B cell (primary cell): ENCODE measurements at places on chromosomes 11 and 22. TPM values are rescaled to one million over a fixed set of nuclear protein-coding genes. Genes with fewer than 3 reads are reported as not detected.

The GAB4 gene
- polyA plus RNA-seq: not detected in 2 replicates

The KCNE3 gene
- 0.35 and 0.85 TPM in 2 replicates for polyA plus RNA-seq

The OR52A1 gene
- polyA plus RNA-seq: not detected in 2 replicates

The LGALS12 gene
- 0.19 and 0.36 TPM in 2 replicates for polyA plus RNA-seq

The DENND6B gene
- 2.8 and 3.6 TPM in 2 replicates for polyA plus RNA-seq

The FBLN1 gene
- polyA plus RNA-seq: not detected in 2 replicates

The PIK3C2A gene
- 7.0 and 8.8 TPM in 2 replicates for polyA plus RNA-seq

The HTR3B gene
- not detected in 2 replicates for polyA plus RNA-seq

The PIWIL4 gene
- 0.94 and 1.4 TPM in 2 replicates for polyA plus RNA-seq

The C11orf65 gene
- polyA plus RNA-seq: 0.25 and 0.40 TPM in 2 replicates

The CYP2D6 gene
- 3.1 and 7.4 TPM in 2 replicates for polyA plus RNA-seq

The PRSS23 gene
- polyA plus RNA-seq: 0.03 TPM in 2 replicates

The SLC5A1 gene
- not detected in 2 replicates for polyA plus RNA-seq

The LRRC56 gene
- polyA plus RNA-seq: 6.6 and 11.8 TPM in 2 replicates

The DRG1 gene
- polyA plus RNA-seq: 26.6 and 33.9 TPM in 2 replicates

The DNAJB7 gene
- not detected in 2 replicates for polyA plus RNA-seq

The FAM180B gene
- polyA plus RNA-seq: 0.06 TPM in 1 of 2 replicates, not detected in the other

The TYR gene
- polyA plus RNA-seq: not detected in 2 replicates

The APOL4 gene
- polyA plus RNA-seq: 0.03 and 1.0 TPM in 2 replicates

The OPCML gene
- polyA plus RNA-seq: not detected in 2 replicates

The CDKN1C gene
- 0.58 and 1.1 TPM in 2 replicates for polyA plus RNA-seq

The MUC2 gene
- polyA plus RNA-seq: not detected in 2 replicates

The TSSK2 gene
- polyA plus RNA-seq: 0.15 and 0.17 TPM in 2 replicates

The SLC35E4 gene
- polyA plus RNA-seq: 0.39 and 0.43 TPM in 2 replicates

The KRTAP5-9 gene
- 0.69 and 0.95 TPM in 2 replicates for polyA plus RNA-seq

The SMTNL1 gene
- polyA plus RNA-seq: not detected in 2 replicates

The APOBEC3B gene
- polyA plus RNA-seq: 1.5 and 2.4 TPM in 2 replicates

The LTO1 gene
- 44.4 and 49.8 TPM in 2 replicates for polyA plus RNA-seq

The RAB6A gene
- polyA plus RNA-seq: 17.2 and 21.6 TPM in 2 replicates

The RCOR2 gene
- polyA plus RNA-seq: not detected in 2 replicates

The CNTF gene
- 1.4 and 3.0 TPM in 2 replicates for polyA plus RNA-seq

The ZNF214 gene
- polyA plus RNA-seq: not detected in 2 replicates

The VPREB1 gene
- 1.2 TPM in 1 of 2 replicates, not detected in the other for polyA plus RNA-seq

The RFPL2 gene
- polyA plus RNA-seq: 0.09 TPM in 1 of 2 replicates, not detected in the other

The H19 gene
- polyA plus RNA-seq: not detected in 2 replicates

The NAV2 gene
- polyA plus RNA-seq: 0.82 and 1.1 TPM in 2 replicates

The FAM111B gene
- polyA plus RNA-seq: 2.5 and 3.6 TPM in 2 replicates

The RPS6KA4 gene
- 30.4 and 32.5 TPM in 2 replicates for polyA plus RNA-seq

The B4GAT1 gene
- polyA plus RNA-seq: 0.87 and 1.4 TPM in 2 replicates

The RAC2 gene
- polyA plus RNA-seq: 621 and 776 TPM in 2 replicates

The C11orf16 gene
- polyA plus RNA-seq: not detected in 2 replicates

The SEPTIN3 gene
- polyA plus RNA-seq: 0.06 and 0.14 TPM in 2 replicates

The UBASH3B gene
- polyA plus RNA-seq: 2.3 and 3.2 TPM in 2 replicates

The SSRP1 gene
- 40.9 and 49.3 TPM in 2 replicates for polyA plus RNA-seq

The OLFML1 gene
- not detected in 2 replicates for polyA plus RNA-seq

The USH1C gene
- polyA plus RNA-seq: not detected in 2 replicates

The OR8G5 gene
- not detected in 2 replicates for polyA plus RNA-seq

The RAB36 gene
- 0.88 and 1.1 TPM in 2 replicates for polyA plus RNA-seq

The AGBL2 gene
- 19.6 and 28.6 TPM in 2 replicates for polyA plus RNA-seq

The P2RX6 gene
- 0.35 and 0.79 TPM in 2 replicates for polyA plus RNA-seq

The TMPRSS13 gene
- 2.4 and 2.8 TPM in 2 replicates for polyA plus RNA-seq

The GPR137 gene
- 49.9 and 58.8 TPM in 2 replicates for polyA plus RNA-seq

The OAF gene
- polyA plus RNA-seq: 1.9 and 2.8 TPM in 2 replicates
